ENCODE measurements at places on chromosomes 7 and 10.
A peak's percentile ranks its signal among the peaks of the same experiment; 100 is the strongest.

- DNase-seq, result no peak
These were observed 580.1 kb downstream of the GRID1 start for GRCh38 chr10:85786401-85786899.

DNA sequence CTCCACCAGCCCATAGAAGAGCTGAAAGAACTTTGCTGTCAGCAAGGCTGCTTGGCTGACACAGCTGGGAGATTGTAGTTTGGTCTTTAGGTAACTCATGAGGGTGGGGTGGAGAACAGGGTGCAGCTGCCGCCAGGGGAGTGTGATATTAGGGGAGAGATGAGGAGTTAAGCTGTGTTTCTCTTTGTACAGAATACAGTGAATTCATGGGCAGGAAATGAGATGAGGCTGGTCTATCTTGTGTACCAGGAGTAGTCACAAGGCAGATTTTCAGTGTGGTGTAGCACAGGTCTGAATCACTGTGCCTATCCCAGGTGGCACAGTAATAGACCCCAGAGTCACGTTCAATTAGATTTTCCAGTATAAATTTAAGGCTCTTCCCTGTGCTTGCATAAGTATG, 56.6 kb upstream of the TARP start:
- DNase-seq, result no peak

- no peak for DNase-seq
These were observed 758 bp downstream of the TMEM168 start for GRCh38 chr7:112789453-112789816.

- peak; percentile 72 for DNase-seq
These were observed 15.6 kb downstream of the RHEB start for GRCh38 chr7:151503902-151504714.

DNA sequence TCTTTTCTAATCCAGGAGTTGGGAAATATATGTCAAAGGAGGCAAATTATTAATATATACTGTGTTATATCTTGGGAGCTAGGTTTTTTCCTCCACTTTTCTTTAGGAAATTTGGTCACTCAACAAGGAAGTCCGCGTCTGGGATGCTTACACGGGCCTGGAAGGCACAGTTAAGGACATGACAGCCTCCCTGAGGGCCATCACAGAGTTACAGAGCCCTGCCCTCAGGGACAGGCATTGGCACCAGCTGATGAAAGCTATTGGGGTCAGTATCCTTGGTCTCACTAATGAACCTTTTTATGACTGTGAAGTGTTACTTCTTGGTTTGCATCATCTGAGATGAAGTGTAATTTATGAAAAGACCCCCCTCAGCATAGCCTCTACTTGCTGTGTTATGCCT, 74.7 kb downstream of the DNAH11 start:
- no peak for DNase-seq

DNA sequence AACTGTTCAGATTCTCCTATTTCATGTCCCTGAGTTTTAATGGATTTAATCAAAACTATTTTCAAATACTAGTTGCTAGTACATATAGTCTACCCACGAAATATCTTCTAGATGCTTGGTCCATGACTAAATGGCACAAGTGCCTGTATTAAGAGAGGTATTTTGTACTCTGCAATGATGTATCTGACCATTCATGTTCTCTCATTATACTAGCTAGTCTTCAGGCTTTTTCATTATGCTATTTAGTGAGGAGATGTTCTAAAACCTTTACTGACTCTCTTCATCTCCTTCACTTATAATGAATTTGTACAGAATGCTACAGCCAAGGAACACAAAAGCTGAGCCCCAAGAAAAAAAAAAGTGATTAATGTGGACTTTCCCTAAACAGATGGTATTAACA, 222.5 kb downstream of the AHR start:
- peak; percentile 25 for DNase-seq

GRCh38 chr10:19713800-19714525, 102.3 kb upstream of the PLXDC2 start:
- no peak for DNase-seq

DNA sequence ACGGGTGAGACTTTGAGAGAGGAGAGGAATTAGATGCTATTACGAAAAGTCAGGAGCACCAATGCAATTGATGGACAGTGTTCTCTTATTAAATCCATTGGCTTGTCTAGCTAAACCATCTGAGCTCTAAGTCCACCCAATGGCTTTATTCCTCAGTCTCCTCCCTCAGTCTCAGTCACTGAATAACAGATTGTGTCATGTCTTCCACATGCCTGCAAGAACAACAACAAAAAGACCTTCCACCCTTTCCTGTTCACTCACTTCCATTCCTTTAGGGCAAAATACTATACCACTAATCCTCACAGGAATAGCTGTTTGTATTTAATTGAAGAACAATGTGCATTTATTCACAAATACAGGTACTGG, 154.8 kb upstream of the LAMB4 start:
- DNase-seq, result peak; percentile 57

DNA sequence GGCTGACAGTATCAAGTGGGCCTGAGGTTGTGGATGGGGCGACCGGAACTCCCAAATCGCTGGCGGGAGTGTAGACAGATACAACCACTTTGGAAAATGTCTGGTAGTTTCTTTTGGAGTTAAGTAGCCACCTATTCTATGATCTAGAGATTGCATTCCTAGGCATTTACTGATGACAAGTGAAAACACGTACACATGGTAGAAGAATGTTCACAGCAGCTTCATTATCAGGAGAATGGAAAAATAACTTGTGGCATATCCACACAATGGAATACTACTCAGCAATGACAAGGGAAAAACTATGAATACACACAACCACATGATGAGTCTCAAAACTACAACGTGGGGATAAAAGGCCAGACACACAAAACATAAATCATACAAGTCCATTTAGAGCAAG, 146.0 kb downstream of the MYOF start:
- DNase-seq, result peak; percentile 48

GRCh38 chr7:144408121-144408520, 4.6 kb upstream of the NOBOX start:
- DNase-seq, result peak; percentile 57

DNA sequence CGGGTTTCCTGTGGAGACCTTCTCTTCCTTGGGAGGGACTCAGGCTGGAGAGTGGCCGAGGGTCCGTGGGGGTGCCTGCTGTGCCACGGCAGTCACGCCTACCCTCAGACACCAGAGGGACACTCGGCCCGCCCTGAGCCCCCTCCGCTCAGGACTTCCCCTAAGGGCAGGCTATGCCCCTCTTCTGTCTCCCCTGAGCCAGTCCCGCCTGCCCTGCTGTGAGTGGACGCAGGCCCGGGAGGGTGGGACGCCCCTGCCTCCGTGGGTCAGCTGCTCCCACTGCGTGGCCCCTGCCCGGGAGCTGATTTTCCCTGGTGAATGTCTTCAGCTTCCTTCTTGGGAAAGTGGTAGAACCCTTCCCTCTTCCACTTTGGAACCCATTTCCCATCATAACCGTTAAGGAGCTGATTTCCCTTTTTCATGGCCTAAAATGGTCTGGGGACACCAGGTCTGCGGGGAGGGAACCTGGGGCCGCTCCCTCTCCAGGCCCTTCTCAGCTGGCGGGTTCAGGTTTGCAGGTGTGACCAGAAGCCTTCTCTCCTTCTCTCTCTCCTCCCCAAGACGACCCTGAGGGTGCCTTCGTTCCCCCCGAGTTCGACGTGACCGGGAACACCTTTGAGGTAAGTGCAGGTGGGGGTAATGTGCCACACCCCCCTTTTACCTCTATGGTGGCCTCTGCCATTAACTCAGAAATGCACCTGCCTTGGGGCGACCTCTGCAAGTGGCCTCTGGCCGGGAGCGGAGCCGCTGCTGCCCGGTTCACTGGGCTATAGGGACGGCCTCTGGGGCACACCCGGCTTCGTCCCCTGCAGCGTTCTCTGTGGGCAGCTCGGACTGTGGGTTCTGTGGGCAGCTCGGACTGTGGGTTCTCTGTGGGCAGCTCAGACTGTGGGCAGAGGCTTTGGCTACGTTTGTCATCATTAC, 7.9 kb downstream of the KNDC1 start:
- no peak for DNase-seq

GRCh38 chr7:115023219-115023618, 101.3 kb downstream of the MDFIC start:
- DNase-seq, result no peak

DNA sequence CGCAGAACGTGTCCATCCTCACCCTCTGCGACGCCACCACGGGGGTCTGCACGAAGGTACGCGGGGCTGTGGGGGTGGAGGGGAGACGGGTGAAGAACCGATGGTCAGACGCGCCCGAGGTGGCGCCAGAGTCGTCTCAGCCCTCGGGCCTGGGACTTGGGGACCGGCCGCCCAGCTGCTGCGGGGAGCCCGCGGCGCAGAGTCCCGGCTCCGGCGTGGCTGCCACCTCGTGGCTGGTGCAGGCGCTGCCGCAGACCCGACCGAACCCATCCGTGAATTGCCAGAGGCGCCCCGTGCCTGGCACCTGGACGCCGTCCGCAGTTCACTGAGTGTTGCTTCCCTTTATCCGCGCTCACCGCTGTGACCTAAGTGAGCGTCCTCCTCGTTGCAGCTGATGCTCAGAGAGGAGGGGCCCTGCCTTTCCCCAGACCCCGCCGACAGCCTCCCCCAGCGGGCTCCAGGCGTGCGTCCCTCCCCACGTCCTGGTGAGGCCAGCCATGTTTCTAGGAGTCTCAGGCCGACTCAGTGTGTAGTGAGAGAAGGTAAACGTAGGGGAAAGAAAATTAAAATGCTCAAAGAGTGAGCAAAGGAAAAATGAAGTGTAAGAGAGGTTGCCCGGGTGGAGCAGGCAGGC, 208.7 kb downstream of the PAXIP1 start:
- no peak for DNase-seq

DNA sequence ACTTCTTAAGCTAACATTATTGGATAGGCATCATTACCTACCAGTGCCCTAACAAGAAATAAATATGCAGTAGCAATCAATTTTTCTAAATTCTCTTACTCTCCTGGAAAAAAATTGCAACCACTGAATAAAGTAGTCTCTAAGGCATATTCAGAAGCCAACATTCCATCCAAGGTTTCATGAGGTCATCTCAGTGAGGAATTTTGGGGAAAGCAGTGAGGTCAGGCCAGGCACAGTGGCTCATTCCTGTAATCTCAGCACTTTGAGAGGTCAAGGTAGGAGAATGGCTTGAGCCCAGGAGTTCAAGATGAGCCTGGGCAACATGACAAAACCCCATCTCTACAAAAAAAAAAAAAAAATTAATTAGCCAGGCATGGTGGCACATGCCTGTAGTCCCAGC, 75.9 kb upstream of the GHITM start:
- DNase-seq, result no peak

DNA sequence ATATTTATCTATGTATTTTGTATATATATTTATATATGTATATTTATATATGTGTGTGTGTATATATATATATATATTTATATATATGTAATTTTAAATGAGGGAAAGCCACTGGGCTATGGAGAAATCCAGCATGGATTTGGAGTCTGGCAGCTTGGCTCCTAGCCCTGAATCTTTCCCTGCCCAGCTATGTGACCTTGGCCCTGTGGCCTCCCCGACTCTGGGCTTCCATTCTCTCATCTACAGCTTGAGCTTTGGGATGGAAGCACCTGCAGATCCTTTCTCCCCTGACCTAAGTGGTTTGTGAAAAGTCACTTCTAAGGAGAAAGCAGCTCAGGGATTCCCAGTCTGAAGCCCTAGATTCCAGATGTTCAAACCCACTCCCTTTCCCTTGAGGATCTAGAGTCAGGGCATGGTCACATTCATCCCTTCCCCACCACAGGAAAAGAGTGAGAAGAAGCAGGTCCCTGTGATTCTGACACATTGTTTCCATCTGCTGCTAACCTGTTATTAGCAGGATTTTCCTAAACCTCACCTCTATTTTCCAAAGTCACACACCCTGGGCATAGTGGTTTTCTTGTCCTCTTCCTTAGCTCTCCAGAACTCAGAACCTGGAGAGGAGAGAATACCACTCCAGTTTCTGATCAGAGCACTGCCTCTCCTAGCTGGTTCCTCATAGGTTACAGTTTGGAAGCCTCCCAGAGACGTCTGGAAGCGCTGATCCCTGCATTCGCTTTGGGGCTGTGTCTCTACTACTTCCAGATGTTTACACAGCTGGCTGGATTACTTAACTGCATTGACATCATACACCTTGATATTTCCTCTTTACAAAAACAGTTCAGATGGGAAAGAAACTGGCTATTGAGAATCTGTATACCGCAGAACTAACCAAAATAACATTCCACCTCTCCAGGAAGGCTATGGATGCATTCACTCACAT, 327.5 kb upstream of the ZMIZ1 start:
- DNase-seq, result peak; percentile 8

DNA sequence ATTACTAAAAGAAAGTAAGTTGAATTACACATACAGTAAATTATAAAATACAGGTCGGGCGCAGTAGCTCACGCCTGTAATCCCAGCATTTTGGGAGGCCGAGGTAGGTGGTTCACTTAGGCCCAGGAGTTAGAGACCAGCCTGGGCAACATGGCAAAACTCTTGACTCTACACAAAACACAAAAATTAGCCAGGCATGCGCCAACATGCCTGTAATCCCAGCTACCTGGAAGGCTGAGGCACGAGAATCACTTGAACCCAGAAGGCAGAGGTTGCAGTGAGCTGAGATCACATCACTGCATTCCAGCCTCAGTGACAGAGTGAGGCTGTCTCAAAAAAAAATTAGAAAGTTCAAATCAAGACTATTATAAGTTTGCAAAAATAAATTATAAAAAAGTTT, 174.9 kb downstream of the GALNT11 start:
- DNase-seq, result peak; percentile 66

DNA sequence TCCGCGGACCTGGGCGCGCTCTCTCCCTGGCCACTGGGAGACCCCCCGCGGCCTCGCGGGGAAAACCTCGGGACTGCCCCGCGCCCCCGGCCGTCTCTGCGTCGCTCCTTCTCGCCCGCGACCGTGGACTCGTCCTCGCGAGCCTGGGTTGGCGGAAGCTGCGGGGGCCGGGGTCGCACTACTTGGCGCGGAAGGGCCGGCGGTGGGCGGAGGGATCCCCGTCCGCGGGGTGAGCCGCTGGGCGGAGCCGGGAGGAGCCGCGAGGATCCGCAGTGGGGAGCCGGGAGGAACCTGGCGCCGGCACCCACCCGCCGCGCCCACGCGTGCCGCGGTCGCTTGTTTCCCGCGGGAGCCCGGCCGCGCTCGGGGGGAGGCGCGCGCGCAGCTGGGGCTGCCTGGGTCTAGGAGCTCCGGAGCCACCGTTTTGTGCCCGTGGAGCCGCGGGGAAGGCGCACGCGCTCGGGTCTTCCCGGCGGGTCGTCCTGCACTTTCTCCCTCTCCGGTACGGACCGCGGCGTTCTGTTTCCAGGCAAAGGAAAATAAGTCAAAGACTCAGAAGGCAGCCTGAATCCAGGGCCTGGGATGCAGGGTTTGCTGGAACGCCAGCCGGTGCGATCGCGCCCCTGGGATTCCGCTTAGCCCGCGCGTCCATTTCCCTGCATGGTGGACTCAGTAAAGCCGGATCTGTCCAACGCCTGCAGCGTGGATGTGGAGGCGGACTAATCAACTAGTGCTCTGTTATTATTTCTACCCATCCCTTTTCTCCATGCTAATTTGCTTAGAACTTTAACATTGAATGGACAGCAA, 28.7 kb upstream of the KMT2C start:
- DNase-seq, result peak; percentile 40

DNA sequence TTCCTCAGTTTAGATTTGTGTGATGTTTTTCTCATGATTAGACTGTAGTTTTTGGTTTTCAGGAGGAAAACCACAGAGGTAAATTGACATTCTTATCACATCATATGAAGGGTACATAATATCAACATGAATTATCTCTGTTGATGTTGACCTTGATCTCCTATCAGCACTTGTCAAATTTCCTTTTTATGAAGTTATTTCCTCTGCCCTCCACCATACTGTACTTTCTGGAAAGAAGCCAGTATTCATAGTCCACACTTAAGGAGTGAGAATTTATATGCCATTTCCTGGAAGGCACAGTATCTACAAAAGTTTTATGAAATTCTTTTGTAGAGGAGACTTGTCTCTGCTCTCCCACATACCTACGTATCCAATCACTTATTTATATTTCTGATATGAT, 807.2 kb upstream of the MBL2 start:
- no peak for DNase-seq

GRCh38 chr7:151705636-151706276, 171.2 kb downstream of the PRKAG2 start:
- peak; percentile 65 for DNase-seq
